ENCODE measurements at places on chromosomes 3 and 15.

- DNase-seq, result no peak
Observed at GRCh38 chr3:38245930-38246329, 19.7 kb upstream of the SLC22A13 start.

- DNase-seq, result no peak
Observed at GRCh38 chr3:178436773-178437172, 99.5 kb upstream of the KCNMB2 start.

DNA sequence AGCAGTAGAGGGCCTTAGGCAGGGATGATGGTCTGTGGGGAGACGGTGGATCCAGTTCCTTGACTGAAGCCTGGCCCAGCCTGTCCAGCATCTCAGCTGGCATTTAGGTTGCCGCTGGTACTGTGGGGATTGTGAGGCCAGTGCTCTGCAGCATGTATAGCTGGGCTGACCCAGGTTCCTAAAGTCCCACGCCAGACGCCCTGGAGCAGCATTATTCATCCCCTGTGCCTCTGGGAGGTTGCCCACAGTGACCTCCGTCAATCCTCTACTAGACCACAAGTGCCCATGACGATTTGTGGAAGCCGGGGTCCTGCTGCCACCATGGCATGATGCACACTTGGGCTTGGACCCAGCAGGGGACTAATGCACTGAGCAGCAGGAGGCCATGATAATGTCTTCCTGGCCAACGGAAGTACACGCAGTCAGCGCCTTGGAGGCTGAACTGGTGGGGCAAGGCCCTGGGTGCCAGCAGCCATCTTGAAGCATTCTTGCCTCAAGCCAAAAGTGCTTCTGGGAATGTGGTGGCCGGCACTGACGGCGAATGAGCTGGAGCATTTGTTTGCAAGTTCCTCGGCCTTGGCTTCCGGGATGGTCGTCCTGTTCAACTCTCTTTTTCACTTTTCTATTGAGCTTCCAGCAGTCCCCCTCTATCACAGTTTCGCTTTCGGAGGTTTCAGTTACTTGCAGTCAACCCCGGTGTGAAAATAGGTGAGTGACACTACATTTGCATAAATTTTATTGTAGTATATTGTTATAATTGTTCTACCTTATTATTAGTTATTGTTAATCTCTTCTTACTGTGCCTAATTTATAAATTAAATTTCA lies 949.4 kb downstream of the ROBO1 start:
- DNase-seq, result no peak

DNA sequence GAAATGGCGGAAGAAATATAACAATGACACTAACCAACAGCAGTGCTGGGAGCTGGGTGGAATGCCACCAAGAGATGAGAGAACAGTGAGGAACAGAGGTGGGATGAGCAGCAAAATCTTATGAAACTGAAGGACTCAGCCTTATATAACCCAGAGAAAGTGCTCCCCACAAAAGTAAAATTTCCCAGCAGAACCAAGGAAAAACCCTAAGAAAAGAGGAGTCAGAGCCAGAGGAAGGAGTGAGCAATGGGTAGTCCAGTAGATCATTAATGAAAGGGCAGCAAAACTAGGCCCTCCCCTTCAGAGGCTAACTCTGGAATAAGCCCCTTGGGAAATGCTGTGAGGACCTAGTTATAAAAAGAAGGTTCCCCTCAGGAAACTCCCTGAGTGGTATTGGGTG lies 24.7 kb upstream of the UBE2E1 start:
- DNase-seq, result no peak

GRCh38 chr15:61994216-61994615 lies 66.0 kb downstream of the VPS13C start:
- DNase-seq, result no peak

- no peak for DNase-seq
Observed at GRCh38 chr15:58246041-58246440, 107.9 kb downstream of the AQP9 start.

DNA sequence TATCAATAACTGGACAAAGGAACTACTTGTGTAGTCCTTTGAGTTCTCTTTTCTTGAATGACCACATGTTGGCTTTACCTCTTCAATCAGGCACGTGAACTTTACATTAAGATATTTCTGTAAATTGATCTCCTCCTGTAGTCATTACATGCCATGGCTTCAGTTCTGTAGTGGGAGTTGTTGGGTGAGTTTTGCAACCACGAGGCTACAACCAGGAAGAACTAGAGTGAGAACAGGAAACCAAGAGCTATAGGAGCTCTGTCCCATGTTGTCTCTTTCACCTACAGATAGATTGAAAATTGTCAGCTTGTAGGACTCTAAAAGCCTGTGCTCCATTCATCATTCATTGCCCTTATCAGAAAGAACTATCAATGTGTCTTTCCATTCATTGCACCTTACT lies 2.0 kb downstream of the RSRC1 start:
- DNase-seq, result no peak

DNA sequence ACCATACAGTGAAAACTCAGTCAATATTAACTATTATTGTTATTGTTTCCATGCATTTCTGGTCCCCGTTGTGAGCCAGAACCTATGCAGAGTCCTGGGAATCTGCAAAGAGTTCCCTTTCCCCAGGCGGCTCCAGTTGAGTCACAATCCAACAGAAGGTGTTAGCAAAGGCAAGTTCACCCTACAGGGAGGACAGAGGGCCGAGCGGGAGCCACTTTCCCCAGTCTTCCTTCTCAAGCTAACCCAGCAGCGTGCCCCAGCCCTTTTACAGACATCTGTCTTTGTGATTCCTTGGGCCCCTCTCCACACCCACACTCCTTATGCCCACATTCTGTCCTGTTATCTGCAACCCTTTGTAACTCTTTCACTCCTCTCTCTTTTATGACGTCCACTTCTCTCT lies 13.1 kb upstream of the LTF start:
- DNase-seq, result no peak

DNA sequence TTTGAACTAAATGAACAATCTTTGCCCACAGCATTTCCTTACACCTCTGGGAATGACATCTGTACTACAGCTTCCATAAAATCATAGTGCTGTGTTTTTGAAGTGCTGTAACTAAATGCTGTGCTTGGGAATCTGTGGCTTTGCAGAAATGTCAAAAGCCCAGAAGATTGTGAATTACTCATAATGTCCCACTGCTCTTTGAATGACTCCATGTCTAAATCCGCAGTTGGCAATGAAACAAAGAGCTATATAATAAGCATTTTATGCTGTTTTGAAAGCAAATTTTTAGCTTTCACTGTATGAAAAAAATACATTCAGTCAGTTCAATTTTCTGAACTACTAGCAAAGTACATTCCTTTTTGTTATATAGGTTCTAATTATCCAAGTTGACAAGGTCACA lies 88.6 kb upstream of the ADAMTS17 start:
- DNase-seq, result no peak

GRCh38 chr3:69321301-69322157 lies 64.4 kb downstream of the FRMD4B start:
- DNase-seq, result no peak

- DNase-seq, result no peak
Observed at GRCh38 chr3:45464336-45465170, 76.2 kb downstream of the LARS2 start.

- no peak for DNase-seq
Observed at GRCh38 chr3:157982359-157982758, 123.9 kb downstream of the SHOX2 start.

Data from CD4-positive, alpha-beta T cell treated with Interleukin-4 for 4 hours (primary cell).